ENCODE measurements at places on chromosomes 6 and 20. TPM values are rescaled to one million over a fixed set of nuclear protein-coding genes. Genes with fewer than 3 reads are reported as not detected.

TFAP2B gene
- total RNA-seq = not detected

CPXM1 gene
- total RNA-seq = 105 TPM

FOXA2 gene
- 81.0 TPM for total RNA-seq

ZBTB9 gene
- 18.0 TPM for total RNA-seq

FAXC gene
- total RNA-seq = 8.8 TPM

ZNF217 gene
- 123 TPM for total RNA-seq

- DNase-seq = no peak
- no peaks in the 10 kb centered on the region for H3K4me1 ChIP-seq
- no peaks in the 10 kb centered on the region for H3K36me3 ChIP-seq
- H3K4me3 ChIP-seq = no peak overlapping the region
Observed at GRCh38 chr6:118122801-118123200, 215.7 kb downstream of the SLC35F1 start.

GRCh38 chr20:4108495-4109306, 93.3 kb upstream of the RNF24 start:
- no peaks in the 10 kb centered on the region for H3K36me3 ChIP-seq
- DNase-seq = peak; percentile 91
- no peak overlapping the region for H3K4me3 ChIP-seq

- H3K27me3 ChIP-seq = no peaks in the 10 kb centered on the region
- no peak for DNase-seq
- no peak overlapping the region for H3K27ac ChIP-seq
- H3K4me3 ChIP-seq = no peak overlapping the region
Observed at GRCh38 chr6:96777113-96777512, 60.2 kb downstream of the GPR63 start.

GRCh38 chr6:146795479-146796133, 196.8 kb downstream of the ADGB start:
- no peak overlapping the region for H3K4me3 ChIP-seq
- no peaks in the 10 kb centered on the region for H3K36me3 ChIP-seq
- no peak for DNase-seq
- no peak overlapping the region for H3K27ac ChIP-seq
- no peaks in the 10 kb centered on the region for H3K27me3 ChIP-seq

DNA sequence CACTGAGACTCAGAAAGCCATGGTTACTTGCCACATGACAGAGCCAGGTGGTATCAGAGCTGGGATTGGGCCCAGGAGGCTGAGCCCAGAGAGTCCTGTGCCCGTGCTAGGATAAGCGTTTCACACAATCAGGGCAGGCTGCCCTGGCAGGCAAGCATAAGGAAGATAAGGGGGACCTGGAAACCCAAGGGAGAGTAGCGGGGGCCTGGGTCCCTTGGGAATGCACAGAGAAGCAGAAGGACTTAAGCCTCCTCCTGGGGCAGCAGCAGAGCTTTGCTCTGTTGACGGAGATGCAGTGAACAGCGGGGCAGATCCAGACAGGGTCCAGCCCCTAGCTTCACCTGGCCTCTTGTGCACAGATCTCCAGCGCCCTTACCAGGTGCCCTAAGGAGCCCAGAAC, 8.7 kb downstream of the TRIB3 start:
- H3K4me3 ChIP-seq = no peak overlapping the region
- no peaks in the 10 kb centered on the region for H3K27me3 ChIP-seq
- no peak overlapping the region for H3K27ac ChIP-seq
- no peak for DNase-seq
- H3K36me3 ChIP-seq = no peaks in the 10 kb centered on the region

DNA sequence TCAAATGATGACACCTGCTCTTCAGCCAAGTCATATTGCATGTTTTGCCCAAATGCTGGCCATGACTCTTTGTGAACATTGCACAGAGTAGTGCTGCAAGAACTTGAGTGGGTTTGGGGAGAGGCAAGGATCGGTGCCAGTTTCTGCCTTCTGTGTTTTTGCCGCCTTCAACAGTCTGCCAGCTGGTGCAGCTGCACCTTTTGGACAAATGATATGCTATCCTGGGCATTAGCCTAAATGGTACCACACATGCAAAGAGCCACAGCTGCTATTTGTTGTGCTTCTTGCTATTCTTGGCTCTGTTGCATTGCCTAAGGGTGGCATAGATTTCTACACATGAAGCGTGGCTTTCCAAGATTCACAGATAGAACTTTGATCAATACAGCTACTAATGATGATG, 189.0 kb upstream of the CCN2 start:
- no peaks in the 10 kb centered on the region for H3K27me3 ChIP-seq
- H3K4me3 ChIP-seq = no peak overlapping the region
- no peak for DNase-seq

DNA sequence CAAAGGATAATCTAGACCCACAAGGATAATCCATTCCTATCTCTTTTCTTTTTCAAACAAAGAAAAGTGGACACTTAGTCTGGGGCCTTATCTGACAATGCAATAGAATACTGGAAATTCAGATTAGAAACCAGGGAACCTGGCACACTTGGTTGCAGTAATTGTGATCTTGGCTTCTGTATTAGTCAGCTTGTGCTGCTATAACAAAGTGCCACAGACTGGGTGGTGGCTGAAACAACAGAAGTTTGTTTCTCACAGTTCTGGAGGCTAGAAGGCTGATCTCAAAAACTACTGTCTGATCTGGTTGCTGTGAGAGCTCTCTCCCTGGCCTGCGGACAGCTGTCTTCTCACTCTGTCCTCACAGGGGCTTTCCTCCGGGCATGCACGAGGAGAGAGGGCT, 49.4 kb downstream of the SNRNP48 start:
- H3K27ac ChIP-seq = no peak overlapping the region
- H3K27me3 ChIP-seq = peaks cover 3% of the 10 kb centered on the region
- H3K4me1 ChIP-seq = no peaks in the 10 kb centered on the region
- no peaks in the 10 kb centered on the region for H3K36me3 ChIP-seq
- H3K4me3 ChIP-seq = no peak overlapping the region

DNA sequence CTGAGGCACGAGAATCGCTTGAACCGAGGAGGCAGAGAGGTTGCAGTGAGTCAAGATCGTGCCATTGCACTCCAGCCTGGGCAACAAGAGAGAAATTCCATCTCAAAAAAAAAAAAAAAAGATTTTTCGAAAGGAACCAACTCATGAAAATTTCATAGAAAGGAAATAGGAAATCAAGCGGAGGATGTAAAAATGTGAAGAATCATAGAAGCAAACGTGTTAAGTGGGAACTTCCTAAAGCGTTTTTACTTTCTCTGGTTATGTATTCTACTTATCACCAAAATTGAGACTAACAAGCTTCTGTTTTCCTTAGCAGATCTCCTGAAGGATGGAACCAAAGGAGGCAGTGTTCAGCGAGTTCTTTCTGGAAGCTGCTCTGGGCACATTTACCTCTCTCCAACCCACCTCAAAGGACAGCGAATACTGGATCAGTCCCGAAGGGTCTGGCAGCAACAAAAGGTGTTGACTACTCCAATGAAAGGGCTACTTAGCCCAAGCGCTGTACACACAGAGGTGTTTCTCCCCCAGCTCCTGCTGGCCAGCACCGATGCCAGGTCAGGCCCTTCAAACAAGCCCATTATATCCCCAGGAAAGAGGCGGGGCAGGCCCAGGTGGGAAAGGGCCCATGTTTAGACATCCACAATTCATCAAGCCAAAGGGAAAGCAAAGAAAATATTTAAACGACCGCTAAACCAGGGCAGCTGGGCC, 327.5 kb upstream of the JARID2 start:
- no peaks in the 10 kb centered on the region for H3K36me3 ChIP-seq
- H3K27me3 ChIP-seq = no peaks in the 10 kb centered on the region
- H3K4me1 ChIP-seq = no peaks in the 10 kb centered on the region
- DNase-seq = no peak
- H3K27ac ChIP-seq = no peak overlapping the region
- no peak overlapping the region for H3K4me3 ChIP-seq

DNA sequence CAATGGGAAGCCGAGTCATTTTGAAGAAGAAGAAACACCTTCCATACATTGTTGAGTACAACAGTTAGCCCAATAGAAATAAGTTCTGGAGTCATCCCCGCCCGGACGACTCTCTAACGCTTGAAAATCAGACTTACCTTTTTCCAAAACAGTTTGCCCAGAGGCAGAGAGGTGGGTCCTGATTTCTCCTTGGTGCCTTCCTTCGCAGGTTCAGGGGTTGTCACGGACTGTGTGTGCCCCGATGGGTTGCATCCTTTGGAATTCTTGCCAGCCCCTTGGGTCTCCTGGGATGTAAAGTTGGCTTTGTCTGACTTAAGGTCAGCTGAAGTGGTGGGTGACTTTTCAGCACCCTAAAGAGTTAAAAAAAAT, 85.3 kb downstream of the BCAS1 start:
- DNase-seq = no peak
- H3K27me3 ChIP-seq = no peaks in the 10 kb centered on the region
- H3K4me1 ChIP-seq = no peaks in the 10 kb centered on the region

DNA sequence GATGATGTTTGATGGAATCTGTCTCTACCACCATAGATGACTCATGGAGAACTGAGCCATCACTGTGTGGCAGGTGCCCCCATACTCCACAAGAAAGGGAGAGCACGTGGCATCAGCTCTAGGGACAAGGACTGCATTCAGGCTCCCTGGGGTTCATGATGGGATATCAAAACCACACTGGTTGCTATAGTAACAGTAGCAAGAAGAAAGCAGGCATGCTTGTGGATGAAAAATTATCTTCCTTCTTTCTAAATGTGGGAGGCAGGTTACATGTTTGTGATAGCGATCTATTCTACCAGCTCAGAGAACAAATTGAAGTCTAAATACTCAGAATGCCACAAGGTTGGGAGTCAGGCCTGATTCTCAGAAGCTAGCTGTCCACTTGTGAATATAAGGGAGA, 224.2 kb downstream of the ARHGAP18 start:
- H3K4me1 ChIP-seq = peaks cover 2% of the 10 kb centered on the region
- no peak overlapping the region for H3K4me3 ChIP-seq
- no peak for DNase-seq
- H3K27me3 ChIP-seq = no peaks in the 10 kb centered on the region

GRCh38 chr6:138817799-138818198, 21.9 kb downstream of the ECT2L start:
- no peak overlapping the region for H3K27ac ChIP-seq
- H3K27me3 ChIP-seq = peaks cover 12% of the 10 kb centered on the region
- H3K36me3 ChIP-seq = no peaks in the 10 kb centered on the region
- DNase-seq = peak; percentile 87

DNA sequence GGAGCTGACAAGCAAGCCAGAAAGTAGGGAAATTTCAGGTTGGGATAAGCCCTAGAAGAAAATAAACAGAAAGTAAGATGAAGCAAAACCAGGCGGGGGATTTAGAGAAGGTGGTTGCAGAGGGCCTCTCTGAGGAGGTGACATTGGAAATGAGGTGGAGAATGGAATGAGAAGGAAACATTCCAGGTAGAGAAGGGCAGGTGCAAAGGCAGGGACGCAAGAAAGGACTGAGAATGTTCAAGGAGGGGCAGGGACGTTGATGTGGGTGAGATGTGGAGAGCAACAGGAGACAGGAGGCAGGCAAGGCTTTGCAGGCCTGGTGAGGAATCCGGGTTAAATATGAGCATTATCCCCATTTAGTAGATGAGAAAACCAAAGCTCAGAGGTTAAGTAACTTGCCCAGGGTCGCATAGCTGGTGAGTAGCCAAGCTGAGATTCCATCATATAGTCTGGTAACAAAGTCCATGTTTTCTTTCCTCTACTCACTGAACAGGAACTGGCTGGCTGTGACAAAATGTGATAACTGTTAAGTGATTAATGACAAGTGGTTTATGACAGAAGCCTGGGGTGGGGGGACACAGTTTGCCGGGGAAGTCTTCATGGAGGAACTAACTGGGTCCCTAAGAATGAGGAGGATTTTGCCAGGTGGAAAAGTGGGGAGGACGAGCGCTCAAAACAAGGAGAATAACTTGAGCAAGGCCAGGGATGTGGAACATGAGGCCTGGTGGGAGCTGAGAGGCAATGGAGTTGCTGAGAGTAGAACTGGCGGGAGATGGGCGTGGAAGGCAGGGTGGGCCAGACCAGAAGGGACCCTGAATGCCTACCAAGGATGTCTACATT, 32.6 kb downstream of the MRPL14 start:
- no peak for DNase-seq
- peaks cover 19% of the 10 kb centered on the region for H3K36me3 ChIP-seq
- H3K27ac ChIP-seq = no peak overlapping the region
- no peak overlapping the region for H3K4me3 ChIP-seq
- H3K4me1 ChIP-seq = no peaks in the 10 kb centered on the region

Measured in endodermal cell (in vitro differentiated cells).